Activated CD4-positive, CD25-positive, alpha-beta regulatory T cell treated with anti-CD3 and anti-CD28 coated beads, Interleukin-2, amount 50 U/mL, for 72 hours (primary cell): ENCODE measurements at places on chromosomes 3 and 15.

DNA sequence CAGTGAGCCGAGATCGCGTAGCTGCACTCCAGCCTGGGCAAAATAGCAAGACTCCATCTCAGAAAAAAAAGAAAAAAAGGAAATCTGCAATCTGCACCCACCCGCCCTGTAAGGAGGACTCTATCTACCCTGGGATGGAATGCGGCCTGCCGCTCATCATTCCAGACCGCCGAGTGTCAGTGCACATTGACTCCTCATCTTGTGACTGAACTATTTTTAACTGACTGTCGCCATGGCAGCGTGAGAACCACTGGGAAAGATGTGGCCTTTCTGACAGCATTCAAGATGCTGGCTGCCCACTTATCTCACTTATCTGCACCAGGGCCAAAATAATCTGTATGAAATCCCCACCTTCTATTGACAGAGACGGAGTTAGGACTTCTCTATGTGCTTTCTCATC lies 38.8 kb upstream of the ANKRD34C start:
- DNase-seq: no peak

DNA sequence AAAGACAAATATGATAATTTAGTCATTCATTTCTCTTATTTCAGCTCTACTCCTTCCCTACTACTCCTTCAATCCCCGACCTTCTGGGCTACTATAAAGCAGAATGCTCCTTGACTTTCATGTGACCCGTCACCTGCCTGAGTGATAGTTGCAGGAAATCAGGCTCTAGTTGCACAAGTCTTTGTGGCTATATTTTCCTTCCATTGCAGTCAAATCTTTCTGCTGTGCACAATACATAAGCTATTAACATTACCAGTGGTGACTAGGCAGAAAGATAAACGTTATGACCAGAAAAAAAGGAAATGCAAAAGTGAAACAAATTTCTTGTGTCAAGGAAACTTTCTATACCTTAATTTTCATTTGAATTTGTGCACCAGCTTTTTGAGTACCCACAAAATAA lies 2.3 kb downstream of the SUCNR1 start:
- DNase-seq: no peak

DNA sequence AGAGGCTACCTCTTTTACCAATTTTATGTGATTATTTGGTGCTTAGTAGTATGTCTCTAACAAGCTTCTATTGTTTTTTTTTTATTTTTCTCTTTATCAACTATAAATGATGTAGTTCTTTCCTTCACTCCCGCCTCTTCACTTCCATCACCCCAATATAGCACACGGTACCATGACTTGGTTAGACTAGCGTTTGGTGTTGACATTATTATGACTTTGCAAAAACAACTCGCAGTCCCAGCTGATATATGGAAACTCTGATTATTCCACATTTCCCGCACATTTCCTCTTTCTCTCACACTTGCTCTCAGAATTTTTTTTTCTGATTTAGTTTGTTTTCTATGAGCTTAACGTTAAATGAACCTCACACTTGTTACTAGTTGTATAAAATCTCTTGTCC lies 162.2 kb downstream of the GREM1 start:
- DNase-seq: no peak

- no peak for DNase-seq
These were observed 38.7 kb downstream of the SEMA3G start for GRCh38 chr3:52406231-52406661.

GRCh38 chr3:169772897-169773816 lies at the start of gene MYNN:
Gene MYNN (plus strand): TSS chr3:169773396. CDS start chr3:169774296, 900 bp downstream.
- peak; percentile 91 for DNase-seq

GRCh38 chr15:92244703-92245102 lies 149.0 kb upstream of the ST8SIA2 start:
- DNase-seq: no peak

DNA sequence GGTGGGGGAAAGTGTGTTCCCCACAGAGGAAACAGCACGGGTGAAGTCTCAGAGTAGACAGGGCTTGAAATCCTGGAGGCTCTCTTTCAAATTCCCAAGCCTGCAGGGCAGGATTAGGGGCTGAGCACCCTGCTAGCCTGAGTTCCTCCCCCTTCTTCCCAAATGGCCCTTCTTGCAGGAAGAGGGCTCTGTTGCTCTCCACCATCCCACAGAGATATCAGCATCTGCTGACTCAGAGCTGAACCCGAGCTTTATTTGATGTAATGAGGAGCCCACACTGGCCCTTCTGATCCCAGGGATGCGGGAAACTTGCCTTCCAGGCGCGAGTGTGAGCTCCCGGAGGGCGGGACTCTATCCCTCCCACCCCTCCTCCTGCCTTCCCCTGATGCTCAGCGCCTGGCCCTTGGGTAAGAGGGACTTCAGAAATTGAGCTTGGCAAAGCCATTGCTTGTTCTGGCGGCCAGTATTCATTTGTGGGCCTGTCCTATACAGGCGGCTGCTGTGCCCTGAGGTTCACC lies 1.4 kb upstream of the STRA6 start:
- no peak for DNase-seq

DNA sequence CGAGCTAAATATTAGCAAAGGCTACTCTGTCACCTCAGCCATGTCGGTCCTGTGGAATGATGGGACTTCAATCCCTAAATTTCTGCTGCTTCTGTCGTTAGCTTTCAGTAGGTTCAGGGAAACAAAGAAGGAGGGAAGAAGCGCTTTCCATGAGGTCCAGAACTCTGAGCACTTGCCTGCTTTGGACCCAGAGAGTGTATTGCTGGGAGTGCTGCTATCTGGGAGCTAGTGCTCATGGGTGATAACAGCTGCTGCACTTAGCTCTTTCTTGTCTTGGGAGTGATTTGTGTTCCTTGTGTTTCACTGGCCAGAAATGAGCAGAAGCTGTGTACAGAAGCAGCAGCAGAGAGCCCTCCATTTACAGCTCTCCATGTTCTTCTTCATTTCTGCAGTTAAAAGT lies 369.8 kb downstream of the DIPK2A start:
- no peak for DNase-seq

GRCh38 chr3:14305324-14305723 lies 97.1 kb upstream of the SLC6A6 start:
- DNase-seq: no peak

DNA sequence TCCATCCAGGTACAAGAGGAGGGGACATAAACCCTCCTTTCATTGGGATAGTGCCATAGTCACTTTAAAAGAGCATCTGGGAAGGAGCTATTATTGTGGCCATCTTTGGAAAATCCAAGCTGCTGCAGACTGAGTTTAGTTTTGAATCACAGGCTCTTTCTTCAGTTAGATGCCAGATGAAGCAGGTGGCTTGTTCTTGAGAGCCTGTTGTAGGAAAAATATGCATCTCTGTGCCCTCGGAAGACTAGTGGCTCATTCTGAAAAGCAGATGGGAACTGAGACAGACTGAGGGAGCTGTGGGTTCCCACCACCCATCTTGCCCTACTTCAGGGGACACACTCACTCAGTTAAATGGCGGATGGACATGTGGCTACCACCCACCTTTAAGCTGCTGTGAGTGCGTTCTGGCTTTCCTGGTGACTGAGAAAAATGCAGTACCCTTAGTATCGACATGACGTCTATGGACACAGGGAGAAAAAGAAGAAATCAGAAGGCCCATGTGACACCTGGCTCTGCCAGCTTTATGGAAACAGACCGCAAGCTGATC lies 50.2 kb downstream of the RARB start:
- DNase-seq: no peak

DNA sequence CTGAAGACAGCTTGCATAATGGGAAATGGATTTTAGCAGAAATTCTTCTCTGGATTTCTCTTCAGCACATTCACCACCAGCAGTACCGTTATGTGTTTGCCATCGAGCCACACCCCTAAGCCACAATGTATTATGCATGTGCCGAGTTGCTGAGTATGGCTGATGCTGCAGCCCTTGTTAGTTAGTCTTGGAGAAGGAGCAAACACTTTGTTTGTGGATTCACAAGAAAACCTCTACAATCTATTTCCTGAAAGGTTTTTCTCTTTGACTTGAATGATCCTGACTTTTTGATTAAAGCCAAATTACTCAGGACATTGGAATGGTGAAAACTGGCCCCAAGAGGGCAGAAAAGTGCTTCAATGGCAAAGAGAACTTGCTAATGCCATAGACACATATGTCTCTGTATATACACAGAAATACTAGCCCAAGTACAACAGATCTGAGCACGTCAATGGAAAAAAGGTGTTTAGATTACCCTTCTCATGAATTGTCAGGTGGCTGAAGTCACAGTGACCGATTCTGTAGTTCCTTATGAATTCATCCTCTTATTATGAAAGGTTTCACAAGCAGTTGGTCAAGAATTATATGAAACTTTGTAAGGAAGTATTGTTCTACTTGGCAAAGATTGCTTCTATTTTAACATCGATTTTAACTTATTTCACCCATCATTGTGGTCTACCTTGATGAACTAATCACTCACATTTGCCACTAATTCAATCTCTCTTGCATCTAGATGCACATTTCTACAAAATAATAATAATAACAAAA lies 103.0 kb downstream of the P3H2 start:
- DNase-seq: no peak

DNA sequence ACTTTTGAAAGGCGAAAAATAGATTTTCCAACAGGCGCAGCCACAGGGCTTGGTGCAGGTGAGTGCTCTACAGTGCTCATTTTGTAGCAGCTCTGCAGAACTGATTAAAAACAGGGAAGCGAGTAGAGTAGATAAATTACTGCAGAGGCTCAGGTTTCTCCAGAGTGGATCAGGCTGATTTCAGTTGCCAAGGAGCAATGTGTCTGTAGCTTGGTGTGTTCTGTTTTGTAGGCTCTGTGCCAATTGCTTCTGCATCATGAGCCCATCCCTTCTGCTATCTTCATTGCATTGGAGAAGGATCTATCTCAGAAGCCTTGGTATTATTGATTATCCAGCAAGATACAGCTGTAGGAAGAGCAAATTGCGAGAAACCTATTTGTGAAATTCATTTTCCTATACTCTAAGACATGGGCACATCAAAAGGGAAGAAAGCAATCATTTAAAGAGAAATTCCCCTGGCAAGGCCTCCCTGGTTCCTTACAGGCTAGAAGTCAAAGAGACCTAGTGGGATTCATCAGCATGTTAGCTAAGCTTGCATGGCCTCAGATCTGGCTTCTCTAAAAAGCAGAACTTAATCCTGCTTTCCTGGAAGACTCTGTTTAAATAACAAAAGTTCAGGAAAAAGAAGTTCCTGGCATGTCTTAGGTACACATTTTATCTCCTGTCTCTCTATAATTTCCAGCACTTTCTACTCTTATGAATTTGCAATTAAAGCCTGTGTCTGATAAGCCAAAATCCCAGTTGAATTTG lies 432.4 kb upstream of the ATP10A start:
- no peak for DNase-seq

GRCh38 chr15:39999538-40000200 lies 39.3 kb downstream of the SRP14 start:
- DNase-seq: no peak

GRCh38 chr3:72266016-72266370 lies 481.0 kb upstream of the PROK2 start:
- no peak for DNase-seq

DNA sequence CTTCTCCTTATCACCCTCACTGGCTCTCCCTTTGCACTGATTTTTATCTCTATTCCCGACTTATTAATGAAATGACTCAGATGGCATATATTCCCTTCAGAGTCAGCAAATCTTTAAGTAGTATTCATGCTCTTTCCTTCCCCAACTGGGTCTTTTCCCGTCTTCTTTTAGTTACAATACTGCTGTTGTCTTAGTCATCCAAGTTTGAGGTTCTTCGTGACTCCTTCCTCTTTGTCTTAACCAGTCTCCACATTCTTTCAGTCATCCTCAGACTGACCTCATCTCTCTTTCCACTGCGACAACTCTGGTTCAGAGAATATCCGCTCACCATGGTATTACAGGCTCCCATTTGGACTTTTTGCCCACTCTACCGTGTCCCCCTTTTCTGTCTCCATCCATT lies 12.4 kb downstream of the WDR5B start:
- no peak for DNase-seq

DNA sequence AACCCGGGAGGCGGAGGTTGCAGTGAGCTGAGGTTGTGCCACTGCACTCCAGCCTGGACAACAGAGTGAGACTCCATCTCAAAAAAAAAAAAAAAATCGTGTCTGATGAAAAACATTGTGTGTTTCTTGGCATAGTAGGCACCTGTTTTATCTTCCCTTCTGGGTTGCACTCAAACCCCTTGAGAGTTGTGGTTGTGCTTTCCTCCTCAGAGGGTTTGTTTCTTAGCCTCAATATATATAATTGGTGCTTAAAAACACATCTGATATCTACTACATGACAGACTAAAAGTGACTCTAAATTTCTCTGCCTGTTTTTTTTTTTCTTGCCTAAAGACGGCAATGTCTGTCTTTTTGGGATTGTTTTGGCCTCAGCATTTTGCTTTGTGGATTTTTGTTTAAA lies 7.6 kb downstream of the NR1D2 start:
- no peak for DNase-seq

DNA sequence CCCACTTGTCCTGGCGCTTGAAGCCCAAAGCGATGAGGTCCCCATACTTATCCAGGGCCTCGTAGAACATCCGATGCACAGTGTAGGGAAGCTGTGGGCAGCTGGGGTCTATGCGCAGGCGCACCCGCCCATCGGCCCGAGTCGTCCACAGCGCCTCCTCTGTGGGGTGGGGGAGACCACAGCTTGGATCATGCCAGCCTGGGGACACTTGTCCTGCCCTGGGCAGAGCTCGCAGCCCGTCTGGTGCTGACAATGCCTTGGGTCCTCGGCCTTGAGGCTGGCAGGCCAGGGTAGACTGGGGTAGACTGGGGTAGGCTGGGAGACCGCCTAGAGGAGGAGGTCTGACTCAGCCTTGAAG lies 39.8 kb downstream of the ACSBG1 start:
- DNase-seq: peak; percentile 24

DNA sequence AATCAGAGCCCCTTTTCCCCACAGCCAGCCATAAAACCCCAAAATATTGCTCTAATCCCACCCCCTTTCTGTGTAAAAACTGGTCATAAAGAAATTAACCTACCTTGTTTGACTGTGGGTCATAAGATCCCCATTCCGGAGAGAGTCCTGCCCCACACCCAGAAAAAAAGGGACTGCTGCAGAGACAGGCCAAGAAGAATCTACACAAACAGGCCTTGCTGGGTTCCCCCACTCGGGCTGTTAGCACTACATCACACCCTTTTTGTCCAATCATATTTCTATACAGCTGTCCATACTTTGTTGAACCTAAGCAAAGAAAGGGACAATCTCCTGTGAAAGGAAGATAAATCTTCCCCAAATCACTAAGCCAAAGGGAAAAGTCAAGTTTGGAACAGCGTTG lies 84.4 kb upstream of the MFGE8 start:
- no peak for DNase-seq

DNA sequence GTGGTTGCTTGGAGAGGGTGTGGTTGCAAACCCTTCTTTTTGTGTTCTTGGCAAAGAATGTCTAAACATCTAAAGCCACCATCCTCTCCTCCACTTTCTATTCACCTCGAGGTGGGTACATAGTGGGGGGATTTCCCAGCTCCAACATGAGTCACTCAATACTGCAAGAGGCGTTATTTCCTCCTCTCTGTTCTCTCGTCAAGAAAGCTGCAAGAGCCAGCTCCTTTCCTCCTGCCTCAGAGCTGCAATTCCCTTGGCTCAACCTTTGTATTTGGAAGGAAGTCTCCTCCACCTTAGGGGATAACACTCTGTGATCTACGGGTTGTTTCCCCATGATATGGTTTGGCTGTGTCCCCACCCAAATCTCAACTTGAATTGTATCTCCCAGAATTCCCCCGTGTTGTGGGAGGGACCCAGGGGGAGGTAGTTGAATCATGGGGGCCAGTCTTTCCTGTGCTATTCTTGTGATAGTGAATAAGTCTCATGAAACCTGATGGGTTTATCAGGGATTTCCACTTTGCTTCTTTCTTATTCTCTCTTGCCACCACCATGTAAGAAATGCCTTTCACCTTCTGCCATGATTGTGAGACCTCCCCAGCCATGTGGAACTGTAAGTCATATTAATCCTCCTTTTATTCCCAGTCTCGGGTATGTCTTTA lies 138.4 kb downstream of the PLCL2 start:
- no peak for DNase-seq

GRCh38 chr3:176514297-176514696 lies 683.0 kb downstream of the TBL1XR1 start:
- DNase-seq: no peak
